Central memory CD4-positive, alpha-beta T cell (primary cell): ENCODE measurements at places on chromosomes 6 and 20.

GRCh38 chr6:129786548-129786947 is 74.6 kb downstream of the TMEM244 start:
- no peak for DNase-seq

DNA sequence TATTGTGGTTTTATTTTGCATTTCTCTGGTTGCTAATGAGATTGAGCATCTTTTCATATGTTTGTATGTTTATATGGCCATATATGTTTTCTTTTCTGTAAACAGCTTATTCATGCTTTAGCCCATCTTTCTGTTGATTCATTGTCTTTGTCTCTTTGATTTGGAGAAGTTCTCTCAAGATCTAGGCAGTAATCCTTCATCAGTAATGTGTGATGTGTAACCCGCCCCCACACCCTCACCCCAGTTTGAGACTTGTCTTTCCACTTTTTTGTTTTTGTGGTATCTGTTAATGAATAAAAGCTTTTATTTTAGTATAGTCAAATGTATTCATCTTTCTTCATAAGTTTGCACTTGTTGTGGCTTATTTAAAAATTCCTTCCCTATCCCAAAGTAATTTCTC is 26.0 kb downstream of the ZC3H12D start:
- DNase-seq, result no peak

- DNase-seq, result no peak
Measured at GRCh38 chr6:132003516-132004178, 52.5 kb upstream of the CCN2 start.

GRCh38 chr6:135624402-135625295 is 127.1 kb upstream of the AHI1 start:
- DNase-seq, result no peak

GRCh38 chr6:143614235-143614634 is 63.5 kb upstream of the PHACTR2 start:
- DNase-seq, result no peak

DNA sequence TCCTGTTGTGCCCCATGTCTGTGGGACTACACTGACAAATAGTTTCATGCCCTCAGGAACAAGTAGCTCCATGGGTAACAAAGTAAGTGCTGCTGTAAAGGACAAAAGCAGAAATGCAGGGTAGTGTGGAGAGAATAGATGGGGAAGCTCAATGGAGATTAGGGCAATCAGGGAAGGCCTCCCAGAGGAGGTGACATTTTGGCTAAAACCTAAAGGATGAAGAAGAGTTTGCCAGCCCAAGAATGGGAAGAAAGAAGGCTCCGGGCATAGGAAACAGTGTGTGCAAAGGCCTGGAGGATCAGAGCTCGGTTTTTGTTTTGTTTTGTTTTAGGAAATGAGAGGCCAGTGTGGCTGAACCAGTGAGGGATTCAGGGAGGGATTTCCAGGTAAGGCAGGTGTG is 43.6 kb upstream of the FAM83D start:
- no peak for DNase-seq

DNA sequence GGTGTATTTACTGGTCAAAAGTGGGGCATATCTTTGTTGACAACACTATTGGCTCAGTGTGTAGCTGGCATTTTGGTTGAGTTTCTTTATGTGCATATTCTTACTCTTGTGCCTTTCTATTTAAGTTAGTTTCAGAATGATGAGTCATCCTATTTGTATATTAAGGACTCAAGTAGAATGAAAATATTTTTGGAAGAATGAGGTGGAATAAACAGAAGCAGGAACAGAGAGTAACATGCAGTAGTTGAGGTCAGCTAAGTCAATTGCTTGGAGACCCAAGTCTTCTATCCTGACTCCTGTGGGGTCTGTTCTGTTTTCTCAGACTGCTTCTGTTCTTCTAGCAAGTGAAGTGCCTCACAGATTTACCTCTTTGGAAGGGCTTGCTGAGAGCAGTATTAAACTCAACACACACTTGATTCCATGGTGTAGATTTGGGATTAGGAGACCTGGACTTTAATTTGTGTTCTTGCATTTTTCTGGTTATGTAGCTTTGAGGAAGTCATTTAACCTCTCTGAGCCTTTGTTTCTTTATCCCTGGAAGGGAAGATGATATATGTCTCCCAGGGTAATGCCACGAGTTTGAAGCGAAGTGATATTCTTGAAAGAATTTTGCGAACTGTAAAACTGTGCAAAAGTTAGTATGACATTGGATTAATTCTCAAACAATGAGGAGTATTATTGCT is 324.3 kb downstream of the QKI start:
- no peak for DNase-seq

DNA sequence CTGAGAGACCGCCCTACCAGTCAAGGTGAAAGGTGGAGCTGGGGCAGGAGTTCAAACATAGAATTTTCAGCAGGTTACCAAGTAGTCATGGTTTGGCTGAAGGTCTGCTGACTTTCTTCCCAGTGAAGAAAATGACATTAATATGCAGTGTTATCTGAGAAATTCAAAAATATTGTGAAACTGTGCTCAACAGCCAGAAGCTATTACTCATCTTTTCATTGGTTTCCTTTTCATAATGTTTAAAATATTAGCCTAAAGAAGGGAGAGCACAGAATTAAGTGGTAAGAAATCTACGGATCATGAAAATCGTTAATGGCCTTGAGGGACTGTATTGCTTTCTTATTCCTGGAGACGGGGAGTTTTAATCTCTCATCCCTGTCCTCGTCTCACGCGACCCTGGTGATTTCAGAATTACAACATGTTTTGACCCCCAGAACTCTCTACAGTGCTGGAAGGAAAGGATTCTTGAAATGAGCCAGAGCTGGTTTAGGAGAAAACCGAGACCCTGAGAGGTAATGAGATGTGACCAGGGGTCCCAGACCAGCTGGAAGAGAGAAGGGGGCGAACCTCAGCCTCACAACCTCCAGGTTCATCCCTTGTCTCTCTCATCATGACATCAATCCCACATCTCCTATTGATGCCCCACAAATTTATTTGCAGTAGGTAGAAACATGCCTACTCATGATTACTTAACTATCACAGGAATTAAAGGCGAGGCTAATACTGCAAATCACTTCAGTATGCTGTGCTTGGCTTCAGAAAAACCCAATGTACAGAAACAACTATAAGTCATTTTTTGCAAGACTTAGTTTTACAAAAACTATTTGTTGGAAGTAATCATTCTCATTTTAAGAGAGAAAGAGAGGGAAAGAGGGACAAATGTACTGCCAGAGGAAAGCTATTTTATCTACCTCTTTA is 209.5 kb downstream of the FNDC1 start:
- no peak for DNase-seq
